ENCODE measurements at places on chromosomes 4 and X.

- peak; percentile 49 for DNase-seq
Observed at GRCh38 chr4:15756361-15756861, 21.7 kb upstream of the CD38 start.

DNA sequence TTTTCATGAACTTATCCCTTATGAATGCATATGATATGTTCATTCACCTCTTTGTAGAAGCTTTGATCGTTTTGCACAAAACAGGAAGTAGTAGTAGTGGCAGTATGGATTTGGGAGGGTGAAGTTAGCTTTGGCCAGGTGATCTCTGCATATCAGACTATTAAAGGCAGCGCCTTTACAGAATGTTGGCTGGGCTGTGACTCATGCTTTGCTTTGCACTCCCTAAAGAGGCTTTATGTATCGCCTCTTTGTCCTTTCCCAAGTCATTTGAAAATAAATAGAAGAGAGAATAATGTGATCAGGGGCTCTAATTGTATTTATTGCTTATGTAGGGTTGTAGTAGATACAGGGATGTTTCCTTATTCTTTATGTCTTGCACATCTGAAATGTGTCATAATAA lies 50.4 kb downstream of the SHROOM3 start:
- DNase-seq = no peak

GRCh38 chr4:36414248-36414647 lies 132.8 kb downstream of the DTHD1 start:
- DNase-seq = no peak

DNA sequence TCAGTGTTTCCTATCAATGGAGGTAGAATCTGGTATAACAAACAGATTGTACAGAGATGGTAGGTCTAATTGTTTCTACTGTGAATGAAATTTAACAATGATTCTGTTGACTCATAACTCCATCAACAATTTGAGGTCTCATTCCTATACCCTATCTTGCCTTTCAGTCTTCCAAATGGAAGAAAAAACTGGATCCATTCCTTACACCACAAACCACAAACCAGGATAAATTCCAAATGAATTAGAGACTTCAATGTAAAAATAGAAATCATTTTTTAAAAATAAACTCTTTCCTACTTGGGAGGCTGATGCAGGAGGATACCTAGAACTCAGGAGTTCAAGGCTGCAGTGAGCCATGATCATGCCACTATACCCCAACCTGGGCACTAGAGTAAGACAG lies 114.4 kb upstream of the WDR44 start:
- DNase-seq = no peak

DNA sequence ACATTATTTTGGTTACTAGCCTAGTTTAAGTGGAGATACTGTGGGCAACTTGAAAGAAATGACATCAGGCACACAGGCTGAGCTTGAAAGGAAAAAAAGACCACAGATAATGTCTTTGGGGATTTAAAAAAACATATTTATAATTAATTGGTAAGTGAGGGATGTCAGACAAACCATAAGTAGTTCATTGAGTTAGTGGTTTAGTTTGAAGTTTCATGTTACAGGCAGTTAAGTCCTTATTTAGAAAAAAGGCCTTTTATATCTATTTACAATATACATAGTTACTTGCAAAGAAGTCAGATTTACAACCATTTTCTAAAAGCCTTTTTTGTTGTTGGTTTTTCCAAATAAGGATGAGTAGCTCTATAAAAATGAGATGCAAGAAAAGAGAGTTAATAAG lies 89.2 kb downstream of the CDS1 start:
- no peak for DNase-seq

DNA sequence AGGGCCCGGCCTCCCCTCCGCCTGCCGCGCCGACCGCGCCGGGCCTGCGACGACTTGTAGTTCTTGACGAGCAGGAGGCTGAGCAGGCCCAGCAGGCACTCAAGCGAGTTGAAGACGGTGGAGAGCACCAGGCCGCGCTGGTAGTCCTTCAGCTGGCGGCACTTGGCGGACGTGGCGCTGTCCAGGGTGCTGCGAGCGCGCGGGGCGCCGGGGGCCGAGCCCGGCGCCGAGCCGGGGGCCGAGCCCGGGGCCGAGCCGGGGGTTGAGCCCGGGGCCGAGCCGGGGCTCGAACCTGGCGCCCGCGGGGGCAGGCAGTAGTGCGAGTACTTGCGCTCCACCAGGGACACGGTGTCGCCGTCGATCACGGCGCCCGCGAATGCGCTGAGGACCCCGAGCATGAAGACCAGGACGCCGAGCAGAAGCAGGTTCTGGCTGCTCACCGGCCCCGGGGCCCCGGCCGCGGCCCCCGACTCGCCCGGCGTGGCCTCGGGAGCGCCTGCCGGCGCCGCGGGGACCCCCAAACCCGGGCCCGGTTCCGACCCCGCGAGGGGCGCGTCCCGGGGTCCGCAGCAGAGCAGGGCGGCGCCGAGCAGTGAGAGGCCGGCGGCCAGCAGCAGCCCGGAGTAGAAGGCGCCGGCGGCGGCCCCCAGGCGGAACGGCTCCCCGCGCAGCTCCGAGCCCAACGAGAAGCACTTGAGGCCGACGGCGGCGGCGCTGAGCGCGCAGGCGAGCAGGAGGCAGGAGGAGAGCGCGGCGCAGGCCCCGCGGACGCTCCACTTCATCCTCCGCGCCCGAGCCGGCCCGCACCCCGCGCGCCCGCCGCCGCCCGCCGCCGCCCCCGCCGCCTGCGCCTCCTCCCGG lies 584 bp downstream of the TMEM271 start:
- no peak for DNase-seq

Measured in activated T-helper 1 cell treated with Interleukin-2 at 50 U/mL for 16 hours (primary cell).